ENCODE measurements at places on chromosomes 5 and 9.

- DNase-seq, result no peak
These were observed 207.5 kb downstream of the MELK start for GRCh38 chr9:36780186-36780585.

DNA sequence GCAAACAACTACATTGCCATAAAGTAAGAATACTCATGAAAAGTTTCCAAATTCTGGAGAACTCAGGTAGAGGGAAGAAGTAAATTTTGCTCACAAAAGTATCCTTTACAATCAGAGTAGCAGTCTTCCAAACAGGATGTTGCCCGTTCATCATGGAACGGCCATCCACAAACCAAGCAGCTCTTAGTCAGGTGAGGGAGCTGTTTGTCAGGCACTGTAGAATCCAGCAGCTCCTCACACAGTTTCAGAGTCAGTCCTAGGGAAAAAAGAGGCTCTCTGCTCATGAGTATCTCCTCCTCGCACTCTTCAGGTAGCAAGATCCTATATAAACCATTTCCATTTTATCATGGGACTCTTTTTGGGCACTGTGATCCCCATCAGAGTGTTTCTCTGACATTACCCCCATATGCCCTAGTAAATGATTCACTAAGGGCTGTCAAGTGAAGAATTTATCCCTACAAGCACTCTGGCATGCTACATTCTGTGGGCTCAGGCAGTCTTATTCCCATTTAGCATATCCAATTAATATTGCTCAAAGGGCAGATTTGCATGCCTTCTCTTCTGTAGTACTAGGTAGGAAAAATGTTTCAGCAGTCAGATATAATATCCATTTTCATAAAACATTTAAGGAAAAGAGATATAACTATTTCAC lies 97.9 kb downstream of the WDR41 start:
- no peak for DNase-seq

- no peak for DNase-seq
These were observed 37.9 kb downstream of the GEMIN5 start for GRCh38 chr5:154900066-154900465.

- DNase-seq, result no peak
These were observed 50.3 kb downstream of the HMHB1 start for GRCh38 chr5:143862271-143862670.

DNA sequence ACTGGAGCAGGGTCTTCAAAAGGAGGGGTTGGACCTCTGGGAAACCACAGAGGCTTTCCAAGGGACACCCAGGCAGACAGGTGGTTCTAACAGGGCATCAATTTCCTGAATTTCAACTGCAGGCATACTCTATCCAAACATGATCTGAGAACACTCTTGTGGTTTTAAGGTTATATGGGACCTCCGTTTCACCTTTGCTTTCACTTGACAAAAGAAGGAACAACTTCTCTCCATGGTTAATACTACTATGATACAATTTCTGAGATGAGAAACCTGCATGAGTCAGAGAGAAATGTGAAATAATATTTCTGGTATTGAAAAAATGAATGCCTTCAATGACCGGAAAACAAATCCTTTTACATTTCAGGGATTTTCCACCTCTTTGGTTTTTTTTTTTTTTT lies 28.0 kb upstream of the ERAP1 start:
- DNase-seq, result no peak

GRCh38 chr9:132998831-132999635 lies 20.5 kb downstream of the GFI1B start:
- no peak for DNase-seq

- DNase-seq, result no peak
These were observed 12.1 kb downstream of the TRPM6 start for GRCh38 chr9:74875656-74876055.

DNA sequence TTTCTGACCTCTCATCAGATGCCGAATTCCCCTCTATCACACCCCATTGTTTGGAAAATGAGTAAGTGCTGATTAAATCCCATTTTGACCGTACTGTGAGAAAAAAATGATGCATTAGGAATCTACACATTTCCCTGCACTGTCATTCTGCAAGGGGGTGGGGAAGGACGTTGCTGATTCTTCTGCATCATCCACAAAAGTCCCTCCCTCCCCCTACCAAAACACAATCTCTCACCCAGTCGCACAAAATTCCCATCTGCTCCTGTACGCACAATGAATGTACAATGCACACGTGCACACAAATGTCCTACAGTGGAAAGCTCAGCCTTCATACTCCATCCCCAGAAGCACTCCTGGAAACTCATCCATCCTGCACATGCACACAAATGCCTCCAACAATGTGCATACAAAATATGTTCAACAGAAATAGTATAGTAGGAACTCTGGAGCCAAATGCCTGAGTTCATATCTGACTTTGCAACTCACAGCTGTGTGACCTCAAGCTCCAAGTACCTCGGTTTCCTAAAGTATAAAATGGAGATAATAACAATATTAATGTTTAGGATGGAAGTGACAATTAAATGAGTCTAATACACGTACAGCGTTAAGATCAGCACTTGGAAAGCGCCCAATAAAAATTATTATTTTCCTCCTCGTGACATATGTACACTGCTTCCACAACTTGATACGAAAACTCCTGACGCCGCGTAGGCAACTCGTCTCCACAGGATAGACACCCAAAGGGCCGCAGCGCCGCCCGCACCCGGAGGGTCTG lies 809 bp downstream of the TNIP1 start:
- DNase-seq, result peak; percentile 92

DNA sequence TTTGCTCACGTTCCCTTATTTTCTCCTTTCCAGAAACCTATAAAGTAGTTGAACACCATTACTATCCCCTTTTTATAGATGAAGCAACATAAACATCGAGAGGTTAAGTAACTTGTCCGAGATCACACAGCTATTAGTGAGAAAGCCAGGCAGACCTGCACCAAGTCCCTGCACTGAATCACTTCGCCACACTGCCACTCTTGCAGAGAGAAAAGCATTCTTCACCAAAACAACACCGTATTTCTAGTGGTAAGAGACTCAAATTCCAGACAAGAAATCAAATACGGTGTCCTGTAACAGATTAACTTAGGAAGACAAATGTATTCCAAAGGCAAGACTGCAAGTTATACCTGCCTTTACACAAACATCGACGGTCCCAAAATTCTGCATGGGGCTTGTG lies 82.0 kb upstream of the DMRT1 start:
- no peak for DNase-seq

DNA sequence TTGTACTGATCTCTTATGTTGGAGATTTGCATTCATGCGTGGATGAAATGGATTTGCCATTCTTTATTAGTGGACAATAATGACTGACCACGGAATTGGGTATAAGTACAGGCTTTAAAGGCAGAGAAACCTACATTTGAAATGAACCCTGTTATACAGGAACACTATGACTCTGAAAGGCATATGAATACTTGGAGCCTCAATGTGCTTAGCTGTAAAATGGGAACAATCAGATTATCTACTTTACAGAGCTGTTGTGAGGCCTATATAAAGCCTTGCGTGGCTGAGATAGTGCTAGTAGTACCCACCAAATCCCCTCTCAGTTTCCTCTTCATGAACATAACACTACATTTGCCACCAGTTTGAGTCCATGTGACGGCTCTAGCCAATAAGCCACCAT lies 18.9 kb upstream of the MGAT1 start:
- DNase-seq, result no peak

- DNase-seq, result no peak
These were observed 60.3 kb downstream of the GCNT1 start for GRCh38 chr9:76519075-76519835.

GRCh38 chr5:172280929-172281328 lies 2.6 kb downstream of the UBTD2 start:
- DNase-seq, result peak; percentile 63

DNA sequence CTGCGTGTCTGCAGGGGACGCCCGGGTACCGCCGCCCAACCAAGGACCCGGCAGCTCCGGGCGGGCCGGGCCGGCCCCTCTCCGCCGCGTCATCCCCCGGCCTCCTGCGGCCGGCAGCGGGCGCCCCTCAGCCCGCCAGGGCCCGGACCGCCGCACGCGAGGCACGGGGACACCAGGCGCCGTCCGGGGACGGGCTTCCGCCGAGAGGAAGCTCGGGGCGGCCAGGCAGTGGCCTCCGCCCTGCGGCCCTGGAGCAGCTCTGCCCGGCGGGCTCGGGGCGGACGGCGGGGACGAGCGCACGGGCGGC lies 373 bp downstream of the FBXW5 start:
- peak; percentile 56 for DNase-seq

DNA sequence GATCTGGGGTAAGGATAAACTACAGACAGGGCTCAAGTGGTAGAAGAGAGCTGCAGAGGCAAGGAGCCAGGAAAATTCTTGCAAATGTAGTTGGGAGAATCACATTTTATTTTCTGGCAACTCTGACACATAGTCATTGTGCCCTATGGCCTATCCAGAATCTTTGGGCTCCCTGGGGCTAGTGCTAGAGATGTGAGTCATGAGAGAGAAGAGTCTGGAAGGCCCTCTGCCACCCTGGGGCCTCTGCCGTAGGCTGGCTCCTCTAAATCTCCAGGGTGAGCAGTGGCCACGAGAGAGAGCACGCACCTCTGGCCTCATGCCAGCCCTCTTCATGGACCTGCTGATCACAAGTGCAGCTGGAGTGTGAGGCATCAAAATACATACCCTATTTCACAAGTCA lies 74.3 kb upstream of the SSBP2 start:
- DNase-seq, result peak; percentile 55

GRCh38 chr5:43623048-43623680 lies 20.2 kb downstream of the NNT start:
- DNase-seq, result no peak

GRCh38 chr5:73908395-73908794 lies 282.4 kb downstream of the ARHGEF28 start:
- no peak for DNase-seq

- peak; percentile 55 for DNase-seq
These were observed 83.7 kb downstream of the LNPEP start for GRCh38 chr5:97019435-97020117.

DNA sequence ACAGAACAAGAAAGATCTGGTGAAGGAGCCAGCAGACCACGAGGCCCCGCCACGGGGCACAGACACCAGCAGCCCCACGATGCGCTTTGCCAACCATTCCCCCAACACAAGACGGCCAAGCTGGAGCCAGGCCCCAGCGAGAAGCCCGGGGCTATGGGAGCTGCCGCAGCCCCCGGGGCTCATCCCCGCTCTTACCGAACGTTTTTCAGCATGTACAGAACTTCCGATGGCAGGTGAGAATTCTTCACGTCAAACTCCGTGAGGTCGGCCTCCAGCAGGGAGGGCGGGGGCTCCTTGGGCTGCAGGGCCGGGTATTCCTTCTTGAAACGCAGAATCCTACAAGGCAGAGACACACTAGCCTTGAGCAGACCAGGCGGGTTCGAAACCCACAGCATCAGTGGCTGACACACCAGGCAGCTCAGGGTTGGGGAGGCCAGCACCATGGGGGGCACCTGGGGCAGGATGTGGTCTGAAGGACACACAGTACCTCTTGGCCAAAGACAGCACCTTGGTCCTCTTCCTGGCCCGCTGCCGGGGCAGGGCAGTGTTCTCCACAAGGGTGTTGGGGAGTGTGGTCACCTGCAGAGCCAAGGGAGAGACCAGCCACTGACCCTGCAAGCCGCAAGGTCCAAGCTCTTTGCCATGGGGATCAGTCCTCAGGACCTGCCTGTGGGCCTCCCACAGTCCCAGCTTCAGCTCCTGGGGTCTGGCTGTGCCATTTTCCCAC lies 6.8 kb downstream of the PNPLA7 start:
- no peak for DNase-seq
